Left lung (tissue), 14 donors: ENCODE measurements at places on chromosomes 3 and 15. TPM values are rescaled to one million over a fixed set of nuclear protein-coding genes. Genes with fewer than 3 reads are reported as not detected.

Gene GCNT3
- total RNA-seq: 7.3 TPM

- H3K4me3 ChIP-seq: no peak overlapping the region
- H3K27me3 ChIP-seq: no peaks in the 10 kb centered on the region
- no peaks in the 10 kb centered on the region for H3K36me3 ChIP-seq
- no peaks in the 10 kb centered on the region for H3K4me1 ChIP-seq
- DNase-seq: no peak
- no peak overlapping the region for H3K27ac ChIP-seq
These were observed 697.6 kb upstream of the ALCAM start for GRCh38 chr3:104669083-104669482.

GRCh38 chr3:17442332-17443049 is 299.9 kb downstream of the TBC1D5 start:
- H3K4me1 ChIP-seq: no peaks in the 10 kb centered on the region
- H3K36me3 ChIP-seq: no peaks in the 10 kb centered on the region
- H3K27me3 ChIP-seq: no peaks in the 10 kb centered on the region
- H3K4me3 ChIP-seq: no peak overlapping the region

- no peak overlapping the region for H3K4me3 ChIP-seq
- peaks cover 63% of the 10 kb centered on the region for H3K4me1 ChIP-seq
- H3K36me3 ChIP-seq: no peaks in the 10 kb centered on the region
- DNase-seq: no peak
- no peaks in the 10 kb centered on the region for H3K27me3 ChIP-seq
These were observed 68.2 kb downstream of the RAB7A start for GRCh38 chr3:128794067-128794768.

- no peaks in the 10 kb centered on the region for H3K4me1 ChIP-seq
- H3K36me3 ChIP-seq: no peaks in the 10 kb centered on the region
- H3K4me3 ChIP-seq: no peak overlapping the region
- H3K27me3 ChIP-seq: no peaks in the 10 kb centered on the region
- no peak for DNase-seq
These were observed 141.0 kb downstream of the OTOL1 start for GRCh38 chr3:161637559-161637958.

DNA sequence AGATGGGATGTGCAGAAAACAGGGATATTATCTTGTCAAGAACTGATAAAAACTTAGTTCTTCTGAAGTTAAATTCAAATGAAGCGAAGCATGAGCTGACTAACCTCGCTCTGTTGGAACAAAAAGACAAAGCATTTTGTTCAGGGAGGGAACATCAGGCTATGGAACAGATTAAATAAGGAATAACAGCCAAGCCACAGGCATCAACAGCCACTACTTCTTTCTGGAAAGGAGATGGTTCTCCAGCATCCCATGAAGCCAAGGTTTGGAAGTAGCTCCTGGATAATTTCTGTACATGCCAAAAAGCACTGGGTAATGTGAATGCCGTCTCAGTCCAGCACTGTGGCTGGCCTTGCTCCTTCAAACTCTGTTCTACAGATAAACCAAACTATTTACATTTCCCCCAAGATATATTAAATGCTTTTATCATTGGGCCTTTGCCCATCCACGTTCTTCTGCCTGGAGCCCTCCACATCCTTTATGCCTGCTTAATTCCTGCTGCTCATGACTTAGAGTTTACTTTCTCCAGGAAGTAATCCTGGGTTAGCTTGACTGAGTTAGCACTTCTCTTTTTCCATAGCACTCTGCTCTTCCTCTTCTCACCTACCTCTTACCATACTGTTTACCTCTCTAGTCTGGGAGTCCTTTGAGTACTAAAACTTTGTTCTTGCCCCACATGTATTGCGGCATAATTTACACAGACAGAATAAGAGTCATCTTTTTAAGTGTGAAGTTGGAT is 232.0 kb downstream of the CLSTN2 start:
- H3K27ac ChIP-seq: no peak overlapping the region
- H3K4me1 ChIP-seq: no peaks in the 10 kb centered on the region
- DNase-seq: no peak
- H3K36me3 ChIP-seq: no peaks in the 10 kb centered on the region
